ENCODE measurements at places on chromosomes 16 and 17.

GRCh38 chr16:57739756-57740422, 4.3 kb downstream of the KATNB1 start:
- DNase-seq = no peak

DNA sequence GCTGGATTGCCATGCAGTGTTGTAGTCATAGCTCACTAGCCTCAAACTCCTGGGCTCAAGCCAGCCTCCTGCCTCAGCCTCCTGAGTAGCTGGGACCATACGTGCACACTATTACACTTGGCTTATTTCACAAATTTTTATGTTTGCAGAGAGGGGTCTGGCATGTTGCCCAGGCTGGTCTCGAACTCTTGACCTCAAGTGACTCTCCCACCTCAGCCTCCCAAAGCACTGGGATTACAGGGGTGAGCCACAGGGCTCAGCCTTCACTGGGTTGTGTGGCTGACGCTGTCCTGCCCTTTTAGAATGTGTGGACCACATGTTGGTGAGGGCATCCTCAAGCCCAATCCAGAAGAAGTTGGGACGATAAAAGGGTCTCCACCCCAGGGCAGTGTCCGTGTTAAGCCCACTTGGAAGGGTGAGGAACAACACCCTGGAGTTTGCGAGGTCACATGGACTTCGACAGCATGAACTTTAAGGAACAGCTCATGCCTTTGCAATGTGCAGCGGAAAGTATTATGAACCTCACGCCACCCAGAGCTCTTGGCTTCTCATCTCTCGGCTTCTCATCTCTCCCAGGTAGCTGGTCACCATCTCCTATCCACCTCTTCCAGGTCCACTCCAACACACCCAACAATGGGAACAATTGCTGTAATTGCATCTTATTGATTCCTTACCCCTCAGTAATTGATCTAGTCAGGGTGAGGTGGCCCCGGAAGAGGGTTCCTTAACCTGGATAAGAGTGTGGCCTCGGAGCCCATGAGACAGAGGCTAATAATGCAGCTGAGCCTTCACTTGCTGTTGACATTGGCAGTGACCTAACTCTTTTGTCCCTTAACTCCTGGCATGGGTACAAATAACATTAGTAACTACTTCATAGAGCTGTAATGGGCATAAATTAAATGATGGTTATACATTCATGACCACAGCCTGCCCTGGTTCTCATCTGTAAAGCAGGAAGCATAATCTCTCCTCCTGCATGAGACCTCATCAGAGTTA, 6.7 kb downstream of the FOXL1 start:
- no peak for DNase-seq

- no peak for DNase-seq
Observed at GRCh38 chr16:57484515-57485005, 1.7 kb downstream of the DOK4 start.

- DNase-seq = no peak
Observed at GRCh38 chr17:30920282-30920681, 1.5 kb upstream of the ADAP2 start.

GRCh38 chr17:50055055-50055425, 870 bp upstream of the ITGA3 start:
- DNase-seq = no peak

GRCh38 chr17:83182620-83183101, 103.3 kb downstream of the METRNL start:
- DNase-seq = no peak

- DNase-seq = no peak
Observed at GRCh38 chr16:4309102-4309832, 6.6 kb upstream of the GLIS2 start.

DNA sequence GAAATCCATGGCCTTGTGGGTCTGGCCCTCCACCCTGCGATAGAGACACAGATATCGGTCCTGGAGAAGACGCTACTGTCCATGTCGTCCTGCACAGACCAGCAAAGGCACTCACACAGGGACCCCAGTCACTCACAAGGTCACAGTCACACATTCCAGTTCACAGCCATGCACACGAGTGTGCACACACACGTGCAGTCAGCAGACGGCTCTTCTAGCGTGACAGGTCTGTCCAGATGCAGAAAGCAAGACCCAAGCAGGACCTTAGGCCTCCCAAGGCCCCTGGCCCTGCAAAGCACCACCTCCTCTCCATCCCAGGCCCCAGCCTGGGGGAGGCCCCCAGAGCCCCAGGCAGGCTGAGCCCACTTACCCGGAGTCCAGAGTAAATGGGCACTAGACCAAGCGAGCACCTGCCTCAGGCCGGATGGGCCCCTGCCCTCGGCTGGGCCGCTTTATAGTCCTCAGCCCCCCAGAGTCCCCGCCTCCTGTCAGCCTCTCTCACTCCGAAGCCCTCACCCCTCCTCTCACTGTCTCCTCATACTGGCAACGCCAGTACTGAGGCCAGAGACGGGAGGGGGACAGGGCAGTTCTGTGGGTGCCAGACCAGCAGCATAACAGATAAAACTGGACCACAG, at the start of gene PPY:
PPY (minus strand) TSS at position 426 of the 635 bp plus-strand sequence. CDS start 822 bp downstream, outside the sequence.
- no peak for DNase-seq

DNA sequence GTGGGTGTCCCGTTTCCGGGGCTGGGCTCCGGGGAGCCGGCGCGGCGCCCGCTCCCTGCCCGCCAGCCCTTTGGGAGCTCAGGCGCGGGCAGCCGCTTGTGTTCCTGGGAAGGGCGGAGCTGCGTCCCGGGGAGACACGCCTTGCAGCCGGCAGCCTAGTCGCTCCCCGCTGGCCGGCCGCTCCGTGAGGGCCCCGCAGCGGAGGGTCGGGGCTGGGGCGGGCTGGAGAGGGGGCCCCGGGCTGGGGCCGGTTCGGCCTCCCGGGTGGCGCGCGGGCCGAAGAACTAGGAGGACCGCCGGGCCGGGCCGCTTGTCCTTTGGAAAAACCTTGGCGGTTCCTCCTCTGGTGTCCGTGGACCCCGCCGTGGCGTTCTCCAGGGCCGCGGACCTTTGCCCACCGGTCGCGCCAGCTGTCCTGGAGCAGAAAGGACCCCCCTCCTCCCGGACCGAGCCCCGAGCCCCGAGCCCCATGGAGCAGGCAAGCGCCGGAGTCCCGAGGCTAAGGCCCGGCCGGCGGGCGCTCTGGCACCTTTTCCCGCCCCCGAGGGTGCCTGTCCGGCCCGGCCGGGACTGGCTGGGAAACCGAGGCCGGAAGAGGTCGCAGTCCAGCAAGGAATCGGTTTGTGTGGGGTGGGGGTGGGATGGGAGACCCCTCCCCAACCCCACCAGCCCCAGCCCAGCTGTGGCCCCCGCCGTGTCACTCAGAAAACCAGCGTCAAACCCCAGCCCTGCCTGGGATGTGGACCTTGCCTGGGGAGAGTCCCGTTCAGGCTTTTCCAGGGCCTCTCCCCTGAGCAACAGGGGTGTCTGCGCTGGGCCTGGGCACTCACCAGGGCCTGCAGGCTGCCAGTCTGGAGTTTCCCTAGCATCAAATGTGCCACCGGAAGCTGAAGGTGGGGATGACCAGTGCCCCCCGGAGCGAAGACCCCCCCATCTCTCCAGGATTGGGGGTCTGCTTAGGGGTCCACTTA, 6.8 kb upstream of the TBC1D3B start:
- DNase-seq = no peak

DNA sequence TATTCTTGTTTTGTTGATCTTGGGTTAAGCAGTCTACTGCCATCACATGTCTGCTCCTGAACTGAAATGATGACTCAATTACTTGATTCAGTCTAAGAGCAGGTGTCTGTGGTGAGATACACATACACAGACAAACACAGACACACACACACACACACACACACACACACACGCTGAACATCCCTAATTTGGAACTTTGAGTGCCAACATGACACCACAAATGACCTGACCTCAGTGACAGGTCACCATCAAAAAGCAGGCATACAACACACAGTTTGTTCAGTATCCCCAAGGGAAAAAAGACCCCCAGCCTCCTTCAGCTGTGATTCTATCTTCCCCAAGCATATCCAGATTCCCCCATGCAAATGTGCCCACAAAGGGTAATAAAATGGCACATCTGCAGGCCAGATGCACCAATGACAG, 130.1 kb upstream of the TMEM97 start:
- no peak for DNase-seq

DNA sequence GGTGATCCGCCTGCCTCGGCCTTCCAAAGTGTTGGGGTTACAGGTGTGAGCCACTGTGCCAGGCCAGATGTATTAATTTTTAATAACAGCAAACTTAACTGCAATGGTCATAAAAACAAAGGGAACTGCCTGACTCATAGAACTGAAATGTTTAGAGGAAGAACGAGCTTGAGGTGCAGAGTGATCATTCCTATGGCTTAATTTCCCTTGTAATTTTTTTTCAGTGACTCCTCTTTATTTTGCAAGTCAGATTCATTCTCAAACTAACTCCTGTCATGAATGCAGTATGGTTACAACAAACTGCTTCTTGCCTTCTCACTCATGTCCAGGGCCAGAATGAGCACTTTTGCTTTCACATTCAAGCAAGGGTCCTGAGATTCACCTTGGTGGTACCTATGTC, 231.3 kb downstream of the HAPSTR1 start:
- DNase-seq = no peak
